Cortex of kidney (tissue), 1 donor: ENCODE measurements at places on chromosomes 13 and 19.

GRCh38 chr19:7888826-7889217, 512 bp downstream of the LRRC8E start:
- no peak for DNase-seq

GRCh38 chr13:105070452-105070851, 1465.0 kb downstream of the EFNB2 start:
- no peak for DNase-seq

- no peak for DNase-seq
These were observed 37.8 kb upstream of the CXCL17 start for GRCh38 chr19:42480335-42481095.

DNA sequence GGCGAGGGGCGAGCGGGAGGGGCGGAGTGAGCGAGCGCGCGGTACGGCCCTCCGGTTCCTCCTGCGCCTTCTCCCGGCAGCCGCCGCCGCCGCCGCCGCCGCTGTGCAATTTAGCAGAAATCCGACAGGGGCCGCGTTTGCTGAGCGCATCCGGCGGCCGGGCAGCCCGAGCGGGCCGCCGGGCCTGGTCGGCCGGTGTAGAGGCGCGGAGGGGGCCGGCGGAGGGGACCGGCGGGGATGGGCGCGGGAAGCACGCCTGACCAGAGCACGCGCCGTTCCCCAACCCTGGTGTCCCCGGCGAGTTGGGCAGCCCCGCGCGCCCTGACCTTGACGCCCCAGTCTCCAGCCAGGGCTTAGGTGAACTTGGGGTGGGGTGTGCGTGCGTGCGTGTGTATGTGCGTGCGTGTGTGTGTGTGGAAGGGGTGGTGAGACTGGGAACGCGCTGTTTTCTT, 144.5 kb upstream of the ZNF536 start:
- DNase-seq, result no peak

DNA sequence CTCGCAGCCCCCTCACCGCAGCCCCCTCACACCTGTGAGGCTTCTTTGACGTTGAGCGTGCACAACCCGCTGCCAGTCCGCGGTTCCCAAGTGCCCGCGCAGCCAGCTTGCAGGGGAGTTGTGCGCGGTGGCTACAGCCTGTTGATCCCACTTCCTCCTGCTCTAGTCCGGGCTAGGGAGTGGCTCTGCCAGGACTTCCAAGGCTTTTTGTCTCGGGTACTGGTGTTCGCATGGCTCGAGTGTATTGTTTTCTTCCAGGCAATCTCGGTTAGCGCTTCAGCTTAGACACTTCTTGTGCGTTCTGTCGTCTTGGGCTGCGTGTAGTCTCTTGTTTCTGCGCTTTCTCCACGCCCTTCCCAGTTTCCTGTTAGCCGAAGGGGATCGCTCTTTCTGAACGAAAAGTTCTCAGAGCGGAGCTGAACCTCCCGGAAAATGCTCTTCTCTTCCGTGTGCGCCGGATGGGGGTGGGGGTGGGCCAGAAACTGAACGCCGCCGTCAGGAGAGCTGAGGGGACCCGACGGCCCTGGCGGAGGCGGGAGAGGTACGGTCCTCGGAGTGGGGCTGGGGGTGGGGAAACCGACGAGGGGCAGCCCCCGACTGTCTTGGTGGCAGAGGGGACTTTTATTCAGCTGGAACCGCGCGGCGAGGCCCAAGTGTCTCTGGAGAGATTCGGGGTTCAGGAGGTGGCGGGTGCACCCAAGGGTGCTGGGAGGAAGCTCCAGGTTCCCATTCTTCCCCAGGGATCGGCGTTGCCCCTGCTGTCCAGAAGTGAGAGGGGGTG, 697 bp upstream of the DGKH start:
- no peak for DNase-seq

- no peak for DNase-seq
These were observed 685 bp downstream of the LENG9 start for GRCh38 chr19:54462655-54463530.

DNA sequence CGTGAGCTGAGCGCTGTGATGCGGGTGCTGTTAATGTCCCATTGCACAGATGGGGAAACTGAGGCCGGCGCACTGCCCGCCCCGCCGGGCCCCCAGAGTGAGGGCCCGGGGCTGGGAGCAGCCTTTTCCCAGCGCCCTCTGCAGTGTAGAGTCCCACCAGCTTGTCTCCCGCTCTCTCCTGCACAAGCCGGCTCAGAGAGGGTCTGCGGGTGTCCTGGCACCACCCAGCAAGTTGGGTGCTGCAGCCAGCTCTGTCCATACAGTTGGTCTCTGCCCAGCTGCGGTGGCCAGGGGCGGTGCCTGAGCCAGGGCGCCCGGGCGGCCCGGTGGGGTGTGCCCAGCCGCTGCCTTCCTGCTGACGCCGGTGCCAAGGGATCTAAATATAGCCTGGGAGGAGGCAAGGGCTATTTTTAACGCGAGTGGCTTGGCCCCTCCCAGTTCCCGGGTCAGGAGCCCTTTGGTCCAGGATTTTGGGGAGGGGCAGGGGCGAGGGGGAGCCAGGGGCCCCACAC, 19.3 kb downstream of the GADD45B start:
- no peak for DNase-seq

- no peak for DNase-seq
These were observed 1.0 kb downstream of the SCN1B start for GRCh38 chr19:35031072-35031881.

DNA sequence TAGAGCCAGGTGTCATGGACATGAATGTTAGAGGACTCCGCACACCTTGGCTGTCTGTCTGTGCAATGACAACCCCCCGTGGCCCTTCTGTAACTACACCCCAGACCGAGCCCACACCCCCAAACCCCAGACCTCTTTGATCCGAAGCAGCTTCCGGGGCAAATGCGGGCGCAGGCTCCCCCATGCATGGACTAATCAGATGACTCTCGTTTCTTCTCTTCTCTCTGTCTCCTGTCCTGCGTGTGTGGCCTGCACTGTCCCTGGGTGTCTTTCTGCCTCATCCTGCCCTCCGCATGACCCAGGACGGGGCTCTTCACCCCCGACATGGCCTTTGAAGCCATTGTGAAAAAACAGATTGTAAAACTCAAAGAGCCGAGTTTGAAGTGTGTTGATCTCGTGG, 38.9 kb downstream of the TMED1 start:
- DNase-seq, result no peak
